ENCODE measurements at places on chromosomes 7 and 10.

DNA sequence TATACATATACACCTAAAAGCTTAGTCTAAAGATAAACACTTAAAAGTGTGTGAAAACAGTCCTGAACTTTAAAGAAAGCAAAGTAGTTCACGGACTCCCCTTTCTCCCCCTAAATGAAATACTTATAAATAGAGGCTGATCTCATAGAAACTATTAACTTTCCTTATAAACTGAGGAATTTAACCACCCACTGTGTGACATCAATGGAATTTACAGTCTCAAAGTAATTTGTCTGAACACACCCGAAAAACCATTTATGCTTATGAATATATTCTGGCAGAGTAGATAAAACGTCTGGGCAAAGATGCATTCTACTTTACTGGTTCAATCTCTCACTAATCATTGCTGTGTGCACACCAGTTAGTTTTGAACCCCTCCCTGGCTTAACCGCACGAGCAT lies 181.8 kb upstream of the DGKB start:
- no peak for DNase-seq

GRCh38 chr10:110812583-110812982 lies 59.1 kb upstream of the PDCD4 start:
- DNase-seq = no peak

- no peak for DNase-seq
These were observed 62.7 kb downstream of the EZH2 start for GRCh38 chr7:148821422-148821821.

GRCh38 chr7:101575721-101576120 lies 53.4 kb downstream of the MYL10 start:
- DNase-seq = no peak

DNA sequence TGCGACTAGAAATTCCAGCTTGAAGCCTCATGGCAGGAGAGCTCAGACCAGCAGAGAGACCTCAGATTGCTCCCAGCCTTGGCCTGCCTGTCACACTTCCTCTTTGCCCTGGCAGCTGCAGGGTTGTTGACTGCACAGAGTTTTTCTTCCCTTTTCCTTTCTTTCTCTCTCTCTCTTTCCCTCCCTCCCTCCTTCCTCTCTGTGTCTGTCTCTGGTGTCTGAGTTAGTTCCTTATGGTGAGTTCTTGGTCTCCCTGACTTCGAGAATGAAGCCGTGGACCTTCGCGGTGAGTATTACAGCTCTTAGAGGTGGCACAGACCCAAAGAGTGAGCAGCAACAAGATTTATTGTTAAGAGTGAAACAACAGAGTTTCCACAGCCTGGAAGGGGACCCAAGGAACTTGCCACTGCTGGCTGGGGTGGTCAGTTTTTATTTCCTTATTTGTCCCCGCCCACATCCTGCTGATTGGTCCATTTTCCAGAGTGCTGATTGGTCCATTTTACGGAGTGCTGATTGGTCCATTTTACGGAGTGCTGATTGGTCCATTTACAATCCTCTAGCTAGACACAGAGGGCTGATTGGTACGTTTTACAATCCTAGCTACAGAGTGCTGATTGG lies 266.3 kb downstream of the RPS24 start:
- DNase-seq = no peak

DNA sequence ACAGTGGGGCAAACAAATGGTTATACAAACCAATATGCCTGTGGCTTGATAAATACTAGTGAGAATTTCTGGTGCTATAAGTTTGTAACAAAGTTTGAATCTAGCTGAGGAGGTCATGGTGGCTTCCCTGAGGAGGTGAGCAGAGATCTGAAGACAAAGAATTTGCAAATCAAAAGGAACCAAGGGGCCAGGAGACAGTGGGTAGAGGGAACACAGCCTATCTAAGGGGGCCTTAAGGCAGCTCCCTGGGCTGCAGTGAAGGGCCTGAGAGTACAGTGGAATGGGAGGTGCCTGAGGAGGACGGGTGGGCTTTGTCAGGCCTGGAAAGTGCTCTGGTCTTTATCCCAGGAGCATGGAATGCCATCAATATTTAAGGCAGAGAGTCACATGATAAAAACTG lies 21.8 kb downstream of the RNF133 start:
- DNase-seq = no peak

GRCh38 chr10:103703941-103704919 lies 151.1 kb downstream of the SH3PXD2A start:
- no peak for DNase-seq

GRCh38 chr7:46775020-46775419 lies 806.9 kb downstream of the TNS3 start:
- no peak for DNase-seq

DNA sequence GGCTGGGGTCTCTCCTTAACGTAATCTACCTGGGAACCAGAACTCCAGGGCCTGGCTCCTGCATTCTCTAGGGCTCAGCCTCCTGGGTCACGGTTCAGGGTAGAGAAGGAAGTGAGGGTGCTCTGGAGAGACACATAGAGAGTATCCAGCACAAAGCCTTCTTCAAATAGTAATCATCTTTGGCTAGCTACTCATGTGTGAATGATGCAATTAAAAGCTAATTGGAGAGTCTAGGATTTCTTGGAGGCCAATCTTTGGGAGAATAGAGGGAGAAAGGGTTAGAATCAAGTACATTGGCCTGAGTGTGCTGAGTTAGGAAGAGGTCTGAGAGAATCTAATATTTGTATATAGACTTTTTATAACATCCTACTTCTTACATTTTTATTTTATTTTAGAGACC lies 24.0 kb upstream of the MALRD1 start:
- DNase-seq = no peak

DNA sequence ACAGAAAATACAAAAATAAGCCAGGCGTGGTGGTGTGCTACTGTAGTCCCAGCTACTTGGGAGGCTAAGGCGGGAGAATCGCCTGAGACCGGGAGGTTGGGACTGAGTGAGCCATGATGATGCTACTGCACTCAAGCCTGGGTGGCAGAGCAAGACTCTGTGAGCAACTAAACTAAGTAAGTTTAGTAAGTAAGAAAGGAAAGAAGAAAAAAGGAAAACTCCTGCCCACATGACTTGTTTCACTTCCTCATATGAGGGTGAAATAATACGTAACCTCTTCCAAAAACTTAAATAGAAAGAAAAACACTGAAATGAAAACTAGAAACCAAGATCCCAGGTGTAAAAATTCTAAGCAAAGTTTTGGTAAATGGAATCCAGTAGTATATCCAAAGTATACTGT lies 79.6 kb downstream of the LARP4B start:
- DNase-seq = no peak

DNA sequence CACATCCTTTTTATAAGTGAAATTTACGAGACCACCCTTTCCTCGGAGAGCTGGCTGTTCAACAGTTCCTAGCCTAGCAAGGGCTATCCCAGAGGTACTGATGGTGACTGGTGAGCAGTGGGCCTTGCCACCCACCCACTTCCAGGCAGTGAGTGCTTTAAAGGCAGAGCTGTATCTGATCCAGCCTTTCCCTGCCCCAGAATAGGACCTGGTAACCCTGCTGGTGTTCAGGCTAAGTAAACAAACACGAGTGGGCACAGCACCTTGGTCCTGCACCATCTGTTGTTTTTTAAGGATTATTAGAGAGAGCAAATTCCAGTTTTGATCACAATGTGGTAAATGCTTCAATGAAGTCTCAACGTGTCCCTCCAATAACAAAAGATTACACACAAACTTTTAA lies 75.7 kb downstream of the COBL start:
- peak; percentile 37 for DNase-seq

DNA sequence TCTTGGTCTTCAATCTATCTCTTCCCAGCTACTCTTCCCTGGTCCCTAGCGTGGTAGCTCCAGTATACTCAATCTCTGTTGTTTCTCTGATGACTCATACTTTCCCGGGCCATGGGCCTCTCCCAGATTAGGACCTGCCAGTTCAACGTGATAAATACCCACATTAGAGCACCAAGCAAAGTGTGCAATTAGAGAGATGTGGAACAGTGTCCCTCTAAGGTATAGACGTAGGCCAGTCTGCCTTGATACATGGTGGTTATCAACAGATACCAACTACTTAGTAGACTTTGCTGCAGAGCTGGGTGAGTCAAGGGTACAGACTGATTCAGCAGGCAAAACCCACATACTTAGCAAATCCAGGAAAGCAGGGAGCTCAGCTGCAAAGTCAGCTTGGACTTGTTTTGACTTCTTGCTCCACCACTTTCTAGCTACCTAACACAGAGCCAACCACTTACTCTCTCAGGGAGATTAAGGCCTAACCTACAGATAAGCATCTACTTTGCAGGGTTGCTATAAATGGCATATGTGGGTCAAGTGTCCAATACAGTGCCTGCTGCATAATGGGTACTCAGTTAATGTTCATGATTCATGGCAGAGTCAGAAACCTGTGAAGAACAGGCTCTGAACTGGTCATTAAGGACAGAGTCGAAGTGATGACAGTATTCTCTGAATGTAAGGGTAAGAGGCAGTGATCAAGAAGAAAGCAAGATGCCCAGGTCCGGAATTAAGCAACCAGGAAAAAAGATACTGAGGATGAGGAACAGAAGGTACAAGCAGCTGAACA lies 176.1 kb downstream of the CHN2 start:
- no peak for DNase-seq

GRCh38 chr10:7687228-7687907 lies 15.7 kb upstream of the ITIH2 start:
- DNase-seq = peak; percentile 82

DNA sequence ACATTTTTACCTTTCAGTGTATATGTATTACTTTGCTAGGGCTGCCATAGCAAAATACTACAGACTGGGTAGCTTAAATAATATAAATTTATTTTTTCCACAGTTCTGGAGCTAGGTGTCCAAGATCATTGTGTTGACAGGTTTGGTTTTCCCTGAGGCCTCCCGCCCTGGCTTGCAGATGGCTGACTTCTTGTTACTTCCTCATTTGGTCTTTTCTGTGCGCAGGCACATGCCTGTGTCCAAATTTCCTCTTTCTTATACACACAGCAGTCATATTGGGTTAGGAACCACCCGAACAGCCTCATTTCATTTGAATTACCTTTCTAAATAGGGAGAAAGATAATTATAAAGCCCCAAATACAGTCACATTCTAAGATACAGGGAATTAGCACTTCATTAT lies 521.6 kb upstream of the SORCS1 start:
- DNase-seq = no peak

GRCh38 chr7:147516391-147516790 lies 1074.2 kb upstream of the C7orf33 start:
- no peak for DNase-seq

GRCh38 chr10:126224967-126225671 lies 163.2 kb downstream of the ADAM12 start:
- DNase-seq = no peak

DNA sequence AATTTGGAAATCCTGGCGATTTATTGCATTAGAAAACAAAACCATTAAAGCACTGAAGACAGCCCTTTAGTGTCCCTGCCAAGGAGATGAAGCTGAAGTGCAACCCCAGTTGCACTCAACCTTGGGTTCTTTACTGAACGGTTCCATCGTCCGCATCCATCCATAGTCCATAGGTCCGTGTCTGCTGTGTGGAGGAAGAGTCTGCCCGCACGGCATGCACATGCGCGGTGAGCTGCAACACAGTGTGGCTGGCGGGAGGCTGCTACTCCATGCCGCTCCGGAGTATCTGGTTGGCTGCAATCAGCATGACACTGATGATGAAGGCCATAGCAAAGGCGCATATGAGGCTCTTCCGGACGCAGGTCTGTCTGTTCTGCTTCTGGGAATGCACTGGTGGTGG lies 624.6 kb downstream of the CALN1 start:
- no peak for DNase-seq

DNA sequence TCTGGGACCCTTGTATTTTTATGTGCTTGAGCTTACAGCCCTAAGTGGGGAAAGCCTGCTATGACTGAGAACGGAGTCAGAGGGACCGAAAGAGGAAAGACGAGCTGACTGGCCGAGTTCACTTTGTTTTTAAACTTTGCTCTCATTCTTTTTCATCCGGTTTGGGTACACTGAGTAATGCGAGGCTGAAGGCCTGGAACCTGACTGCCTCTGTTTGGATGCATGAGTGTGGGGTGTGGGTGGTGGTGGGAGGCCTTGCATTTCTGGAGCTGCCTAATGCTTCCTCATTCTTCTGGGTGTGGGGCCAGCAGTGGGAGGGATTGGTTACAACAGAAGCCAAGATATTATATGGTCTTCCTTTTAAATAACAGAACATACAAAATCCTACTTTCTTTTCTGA lies 155.5 kb downstream of the BUB3 start:
- DNase-seq = no peak

DNA sequence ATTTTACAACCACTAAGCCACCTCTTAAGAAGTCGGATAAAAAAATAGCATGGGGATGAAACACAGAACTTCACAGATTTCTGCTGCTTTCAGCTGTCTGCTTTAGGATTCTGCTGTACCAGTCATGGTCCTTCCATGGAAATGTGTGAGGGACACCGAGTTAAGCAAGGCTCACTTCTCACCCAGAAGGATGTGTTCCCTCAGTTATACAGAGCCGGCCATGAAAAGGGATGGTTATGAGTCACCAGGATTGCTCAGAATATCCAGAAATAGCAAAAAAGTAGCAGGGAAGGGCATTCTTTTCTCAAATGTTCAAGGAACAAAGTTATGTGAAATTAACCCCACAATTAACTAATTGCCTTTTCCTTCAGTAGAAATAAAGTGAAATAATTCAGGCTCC lies 124.4 kb downstream of the AMPH start:
- DNase-seq = no peak

GRCh38 chr7:136173874-136174273 lies 196.7 kb upstream of the MTPN start:
- no peak for DNase-seq

DNA sequence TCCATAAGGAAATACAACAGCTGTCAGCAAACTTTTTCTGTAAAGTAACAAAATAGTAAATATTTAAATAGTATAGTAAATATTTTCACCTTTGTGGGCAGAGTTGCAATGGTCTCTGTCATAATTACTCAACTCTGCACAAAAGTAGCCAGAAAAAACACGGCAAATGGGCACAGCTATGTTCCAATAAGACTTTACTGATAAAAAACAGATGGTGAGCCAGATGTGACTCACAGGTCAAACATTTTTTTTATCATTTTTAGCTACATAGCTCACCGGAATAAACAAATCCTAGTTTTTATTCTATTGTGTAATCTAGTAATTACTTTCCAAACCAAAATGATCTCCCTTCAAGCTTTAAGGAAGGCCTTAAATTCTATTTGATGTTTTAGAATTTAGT lies 55.3 kb downstream of the NCAPG2 start:
- no peak for DNase-seq

DNA sequence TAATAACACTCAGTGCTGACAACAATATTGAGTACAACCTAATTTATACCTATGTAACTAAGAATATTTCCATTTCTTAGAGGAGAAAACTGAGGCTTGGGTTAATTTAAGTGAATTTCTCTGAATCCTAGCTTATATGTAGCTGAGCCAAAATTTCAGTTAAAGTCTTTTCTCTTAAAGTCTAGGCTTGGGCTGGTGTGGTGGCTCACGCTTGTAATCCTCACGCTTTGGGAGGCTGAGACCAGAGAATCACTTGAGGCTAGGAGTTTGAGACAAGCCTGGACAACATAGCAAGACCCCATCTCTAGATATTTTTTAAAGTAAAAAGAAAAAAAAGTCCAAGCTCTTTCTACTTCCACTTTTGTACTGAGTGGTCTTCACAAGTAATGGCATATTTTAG lies 92.1 kb downstream of the CUL1 start:
- no peak for DNase-seq
